ENCODE measurements at places on chromosomes 2 and 18. TPM values are rescaled to one million over a fixed set of nuclear protein-coding genes. Genes with fewer than 3 reads are reported as not detected.

- no peak overlapping the region for H3K4me3 ChIP-seq
- H3K27me3 ChIP-seq, result peaks cover 58% of the 10 kb centered on the region
- no peaks in the 10 kb centered on the region for H3K4me1 ChIP-seq
- no peak overlapping the region for H3K27ac ChIP-seq
- DNase-seq, result no peak
These were observed 9.0 kb downstream of the EMX1 start for GRCh38 chr2:72926368-72926767.

GRCh38 chr2:101125808-101126207, 25.4 kb downstream of the TBC1D8 start:
- H3K4me1 ChIP-seq, result no peaks in the 10 kb centered on the region
- no peak overlapping the region for H3K27ac ChIP-seq
- no peak for DNase-seq
- H3K27me3 ChIP-seq, result no peaks in the 10 kb centered on the region

DNA sequence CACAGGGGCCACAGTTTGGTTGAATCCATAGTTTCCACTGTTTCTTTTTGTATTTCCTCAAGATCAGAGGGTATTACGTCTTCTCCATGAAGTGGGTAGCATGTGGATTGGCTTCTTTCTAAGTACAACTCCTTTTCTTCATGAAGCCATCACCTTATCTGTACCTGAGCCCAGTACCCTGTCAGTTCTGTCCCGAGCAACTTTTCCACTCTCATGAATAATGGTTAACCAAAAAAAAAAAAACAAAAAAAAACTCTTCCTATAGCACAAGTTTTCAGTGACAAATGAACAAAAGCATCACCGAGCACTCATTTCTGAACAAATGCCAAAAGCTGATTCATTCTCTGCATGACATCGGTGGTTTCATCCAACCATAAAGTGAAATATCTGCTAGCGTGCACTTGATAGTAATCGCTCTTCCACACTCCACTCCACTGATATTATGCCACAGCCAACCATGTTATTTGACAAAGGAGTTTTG, 53.0 kb upstream of the CCDC150 start:
- H3K4me1 ChIP-seq, result no peaks in the 10 kb centered on the region
- peaks cover 12% of the 10 kb centered on the region for H3K27me3 ChIP-seq
- no peaks in the 10 kb centered on the region for H3K36me3 ChIP-seq
- no peak overlapping the region for H3K27ac ChIP-seq

DNA sequence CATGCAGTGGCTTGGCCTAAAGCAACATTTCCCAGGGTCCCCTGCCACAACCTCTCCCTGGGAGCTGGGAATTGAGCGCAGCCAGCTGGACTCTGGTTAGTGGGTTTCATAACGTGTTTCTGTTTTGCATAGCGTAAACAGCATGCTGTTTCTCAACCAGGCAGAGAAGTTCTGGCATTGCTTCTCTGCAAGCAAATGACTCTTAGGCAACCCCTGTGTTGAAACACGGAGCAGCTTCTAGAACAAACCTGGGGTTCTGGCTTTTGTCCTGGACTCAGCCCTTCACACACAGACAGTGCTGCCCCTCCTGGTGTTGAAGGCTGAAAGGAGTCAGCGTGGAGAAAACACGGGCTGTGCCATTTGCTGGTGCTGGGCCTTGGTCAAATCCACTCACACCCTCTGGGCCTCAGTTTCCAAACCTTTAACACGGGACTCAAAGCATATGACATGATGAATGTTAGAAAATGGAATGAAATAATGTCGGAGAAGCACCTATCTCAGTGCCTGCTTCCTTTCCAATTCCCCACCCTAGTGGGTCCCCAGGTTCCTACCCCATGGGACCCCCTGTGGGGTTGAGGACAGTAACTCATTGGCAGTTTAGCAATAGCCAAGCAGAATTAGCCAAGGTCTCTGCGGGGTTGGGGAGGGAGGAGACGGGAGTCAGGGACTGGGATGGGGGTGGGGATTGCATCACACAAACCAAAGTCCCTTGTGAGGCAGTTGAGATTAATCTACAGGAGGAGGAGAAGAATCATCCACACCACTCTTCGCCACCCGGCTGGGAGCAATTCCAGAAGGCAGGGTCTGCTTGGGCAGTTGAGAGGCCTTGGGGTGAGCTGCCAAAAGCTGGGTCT, 30.2 kb upstream of the IL1R2 start:
- no peaks in the 10 kb centered on the region for H3K36me3 ChIP-seq
- no peak overlapping the region for H3K4me3 ChIP-seq
- no peak for DNase-seq
- H3K27ac ChIP-seq, result no peak overlapping the region
- H3K4me1 ChIP-seq, result no peaks in the 10 kb centered on the region

DNA sequence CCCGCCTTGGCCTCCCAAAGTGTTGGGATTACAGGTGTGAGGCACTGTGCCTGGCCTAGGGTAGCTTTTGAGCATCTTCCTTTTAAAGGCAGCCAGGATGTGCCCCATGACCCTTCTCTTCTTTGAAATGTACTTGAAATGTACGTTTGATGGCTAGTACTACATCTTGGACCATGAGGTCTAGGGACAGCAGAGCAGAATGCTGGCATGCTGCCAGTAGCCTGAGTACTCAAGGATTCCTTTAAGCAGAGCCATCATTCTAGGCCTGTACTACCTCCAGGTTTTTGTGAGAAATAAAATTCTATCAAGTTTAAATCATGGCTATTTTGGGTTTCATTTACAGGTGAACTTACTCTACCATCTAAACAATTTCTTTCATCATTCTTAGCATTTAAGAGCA, 2.9 kb upstream of the EML6 start:
- H3K27ac ChIP-seq, result no peak overlapping the region
- peaks cover 13% of the 10 kb centered on the region for H3K4me1 ChIP-seq
- H3K36me3 ChIP-seq, result no peaks in the 10 kb centered on the region
- DNase-seq, result no peak

DNA sequence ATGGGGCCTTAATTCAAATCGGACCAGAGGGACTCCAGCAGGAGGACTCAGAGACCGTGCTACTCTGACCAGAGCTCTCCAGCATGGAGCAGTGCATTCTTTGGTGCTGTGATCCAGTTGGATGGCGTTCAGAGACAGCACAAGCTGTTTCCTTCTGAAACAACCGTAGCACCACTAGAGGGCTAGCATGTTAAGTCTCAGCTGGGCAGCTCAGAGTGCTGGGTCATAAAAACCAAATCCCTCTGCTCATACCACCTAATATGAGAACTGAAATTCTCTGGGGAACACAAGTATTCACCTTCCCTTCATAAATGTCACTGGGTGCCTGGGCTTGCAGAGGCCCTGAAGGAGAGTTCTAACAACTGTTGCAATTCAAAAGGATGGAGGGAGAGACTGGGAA, 97.7 kb upstream of the TFCP2L1 start:
- no peak overlapping the region for H3K27ac ChIP-seq
- DNase-seq, result no peak
- H3K36me3 ChIP-seq, result peaks cover 42% of the 10 kb centered on the region

MAPK4 gene
- total RNA-seq, result not detected
